ENCODE measurements at places on chromosomes 7 and 10.

- H3K36me3 ChIP-seq: no peaks in the 10 kb centered on the region
- H3K27ac ChIP-seq: no peak overlapping the region
- H3K4me3 ChIP-seq: no peak overlapping the region
Measured at GRCh38 chr7:114468844-114469243, 54.2 kb downstream of the FOXP2 start.

GRCh38 chr10:44636625-44637024 lies 251.7 kb upstream of the CXCL12 start:
- H3K27ac ChIP-seq: no peak overlapping the region
- H3K4me1 ChIP-seq: no peaks in the 10 kb centered on the region
- no peak for ATAC-seq
- no peak overlapping the region for H3K4me3 ChIP-seq
- H3K27me3 ChIP-seq: no peaks in the 10 kb centered on the region

DNA sequence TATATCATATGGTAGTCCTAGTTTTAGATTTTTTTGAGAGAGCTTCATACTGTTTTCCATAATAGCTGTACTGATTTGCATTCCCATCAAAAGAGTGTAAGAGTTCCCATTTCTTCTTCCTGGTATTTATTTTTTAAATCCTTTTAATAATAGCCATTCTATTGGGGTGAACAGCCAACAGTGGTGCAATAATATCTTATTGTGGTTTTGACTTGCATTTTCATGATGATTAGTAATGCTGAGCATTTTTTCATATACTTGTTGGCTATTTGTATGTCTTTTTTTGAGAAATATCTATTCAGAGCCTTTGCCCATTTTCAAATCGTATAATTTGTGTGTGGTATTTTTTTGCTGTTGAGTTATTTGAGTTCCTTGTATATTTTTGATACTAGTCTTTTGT lies 167.4 kb downstream of the FZD1 start:
- no peaks in the 10 kb centered on the region for H3K4me1 ChIP-seq
- peaks cover 16% of the 10 kb centered on the region for H3K27me3 ChIP-seq
- ATAC-seq: no peak
- no peak overlapping the region for H3K27ac ChIP-seq
- H3K36me3 ChIP-seq: no peaks in the 10 kb centered on the region

GRCh38 chr10:107971411-107971810 lies 806.9 kb upstream of the SORCS1 start:
- H3K27me3 ChIP-seq: no peaks in the 10 kb centered on the region
- H3K36me3 ChIP-seq: no peaks in the 10 kb centered on the region
- H3K27ac ChIP-seq: no peak overlapping the region
- H3K4me3 ChIP-seq: no peak overlapping the region
- ATAC-seq: no peak
- no peaks in the 10 kb centered on the region for H3K4me1 ChIP-seq

DNA sequence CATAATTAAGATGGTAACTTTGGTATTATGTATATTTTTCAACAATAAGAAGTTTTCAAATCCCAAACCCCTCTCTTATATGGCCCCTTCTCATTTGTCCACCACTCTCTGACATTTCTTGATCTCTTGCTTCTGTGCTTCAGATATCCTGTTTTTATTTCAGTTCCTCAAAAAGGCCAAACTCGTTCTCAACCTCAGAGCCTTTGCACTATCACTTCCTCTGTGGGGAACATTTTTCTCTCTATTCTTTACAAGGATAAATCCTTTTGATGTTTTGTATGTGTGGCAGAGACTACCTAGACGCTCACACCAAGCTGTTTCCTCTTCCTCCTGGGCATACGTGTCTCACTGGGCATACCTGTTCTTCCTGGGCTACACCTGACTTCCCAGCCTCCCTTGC lies 54.2 kb upstream of the FRMD4A start:
- peaks cover 25% of the 10 kb centered on the region for H3K27me3 ChIP-seq
- H3K4me3 ChIP-seq: no peak overlapping the region
- peak; percentile 63 for ATAC-seq
- no peaks in the 10 kb centered on the region for H3K36me3 ChIP-seq
- H3K4me1 ChIP-seq: peaks cover 24% of the 10 kb centered on the region

DNA sequence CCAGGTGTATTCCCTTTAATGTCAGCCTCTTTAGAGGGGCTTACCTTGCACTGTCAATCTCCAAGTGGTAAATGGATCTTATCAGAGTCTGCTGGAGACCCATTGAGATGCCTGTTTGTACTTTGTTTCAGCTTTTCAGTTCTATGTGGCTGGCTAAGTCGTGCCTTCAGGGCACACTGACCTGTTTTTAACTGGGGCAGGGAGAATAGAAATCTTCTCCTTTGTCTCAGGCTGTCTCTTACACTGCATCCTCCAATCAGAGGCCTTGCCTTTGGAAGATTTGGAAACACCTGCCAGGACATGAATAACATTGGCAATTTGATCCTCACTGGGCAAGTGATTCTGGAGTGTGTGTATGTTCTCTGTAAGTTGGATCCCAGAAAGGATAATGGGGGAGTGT lies 65.0 kb downstream of the POU6F2 start:
- no peaks in the 10 kb centered on the region for H3K36me3 ChIP-seq
- H3K27me3 ChIP-seq: no peaks in the 10 kb centered on the region
- no peak overlapping the region for H3K27ac ChIP-seq
- no peaks in the 10 kb centered on the region for H3K4me1 ChIP-seq
- no peak overlapping the region for H3K4me3 ChIP-seq
- peak; percentile 12 for ATAC-seq

- H3K27ac ChIP-seq: no peak overlapping the region
- ATAC-seq: no peak
- no peaks in the 10 kb centered on the region for H3K36me3 ChIP-seq
- H3K4me1 ChIP-seq: peaks cover 11% of the 10 kb centered on the region
- no peak overlapping the region for H3K4me3 ChIP-seq
Measured at GRCh38 chr10:44859546-44860285, 51.4 kb upstream of the TMEM72 start.

- H3K36me3 ChIP-seq: peaks cover 6% of the 10 kb centered on the region
- ATAC-seq: no peak
- no peak overlapping the region for H3K27ac ChIP-seq
- H3K27me3 ChIP-seq: no peaks in the 10 kb centered on the region
- H3K4me3 ChIP-seq: no peak overlapping the region
Measured at GRCh38 chr7:106418094-106418493, 133.3 kb upstream of the NAMPT start.
